Lung (tissue), 17 donors: ENCODE measurements at places on chromosomes 6 and 20. TPM values are rescaled to one million over a fixed set of nuclear protein-coding genes. Genes with fewer than 3 reads are reported as not detected.

SLC17A2 gene
- not detected for polyA plus RNA-seq

TFAP2D gene
- polyA plus RNA-seq = not detected

C20orf144 gene
- 0.05 TPM for polyA plus RNA-seq

NUDT3 gene
- polyA plus RNA-seq = 10.8 TPM

PRICKLE4 gene
- 2.9 TPM for polyA plus RNA-seq

RPL10A gene
- 986 TPM for polyA plus RNA-seq

DLL1 gene
- polyA plus RNA-seq = 10.2 TPM

CTCFL gene
- 0.02 TPM for polyA plus RNA-seq

PTK6 gene
- polyA plus RNA-seq = 3.1 TPM

ME1 gene
- 10.8 TPM for polyA plus RNA-seq

DUSP15 gene
- 1.7 TPM for polyA plus RNA-seq

FANCE gene
- polyA plus RNA-seq = 6.1 TPM

PACSIN1 gene
- 0.08 TPM for polyA plus RNA-seq

GPR6 gene
- polyA plus RNA-seq = not detected

CST4 gene
- polyA plus RNA-seq = not detected

SAMD10 gene
- polyA plus RNA-seq = 4.7 TPM

RIMS4 gene
- 2.6 TPM for polyA plus RNA-seq

SLC35D3 gene
- polyA plus RNA-seq = not detected

RHAG gene
- 0.03 TPM for polyA plus RNA-seq

KCNQ5 gene
- 0.18 TPM for polyA plus RNA-seq

TRMT6 gene
- 17.0 TPM for polyA plus RNA-seq

ISM1 gene
- 2.3 TPM for polyA plus RNA-seq

ZKSCAN3 gene
- polyA plus RNA-seq = 1.7 TPM

WFDC12 gene
- polyA plus RNA-seq = 4.9 TPM

RAD21L1 gene
- polyA plus RNA-seq = not detected

PHF10 gene
- 34.5 TPM for polyA plus RNA-seq

C6orf120 gene
- 4.3 TPM for polyA plus RNA-seq

CST1 gene
- polyA plus RNA-seq = not detected

VWA7 gene
- 6.7 TPM for polyA plus RNA-seq

EPPIN gene
- 0.53 TPM for polyA plus RNA-seq

FAXC gene
- 4.0 TPM for polyA plus RNA-seq

RAB44 gene
- polyA plus RNA-seq = 0.26 TPM

SLC22A1 gene
- polyA plus RNA-seq = 0.75 TPM

SNAI1 gene
- 12.0 TPM for polyA plus RNA-seq

NRN1 gene
- polyA plus RNA-seq = 8.4 TPM

PROKR2 gene
- polyA plus RNA-seq = not detected

SLC26A8 gene
- 0.20 TPM for polyA plus RNA-seq

TBXT gene
- not detected for polyA plus RNA-seq

CRIP3 gene
- 0.69 TPM for polyA plus RNA-seq

R3HDML gene
- not detected for polyA plus RNA-seq

FABP7 gene
- polyA plus RNA-seq = 0.03 TPM

ULBP2 gene
- polyA plus RNA-seq = 1.2 TPM

SMIM26 gene
- polyA plus RNA-seq = 80.5 TPM

TMEM14B gene
- 45.6 TPM for polyA plus RNA-seq

CLPSL2 gene
- not detected for polyA plus RNA-seq

SKIC2 gene
- 52.7 TPM for polyA plus RNA-seq

SIRPB2 gene
- 3.9 TPM for polyA plus RNA-seq

SERINC1 gene
- 50.1 TPM for polyA plus RNA-seq

GPLD1 gene
- polyA plus RNA-seq = 1.1 TPM

OPRL1 gene
- polyA plus RNA-seq = 0.45 TPM

PDYN gene
- polyA plus RNA-seq = not detected

OLIG3 gene
- polyA plus RNA-seq = not detected

SLC16A10 gene
- 10.0 TPM for polyA plus RNA-seq

HSPA1L gene
- 1.0 TPM for polyA plus RNA-seq

SLC12A5 gene
- polyA plus RNA-seq = not detected

PSORS1C1 gene
- 2.3 TPM for polyA plus RNA-seq

AKAP12 gene
- 9.4 TPM for polyA plus RNA-seq

WFDC5 gene
- 0.11 TPM for polyA plus RNA-seq

PPP1R18 gene
- 155 TPM for polyA plus RNA-seq
